ENCODE measurements at places on chromosomes 1 and 21. TPM values are rescaled to one million over a fixed set of nuclear protein-coding genes. Genes with fewer than 3 reads are reported as not detected.
A peak's percentile ranks its signal among the peaks of the same experiment; 100 is the strongest.

DNA sequence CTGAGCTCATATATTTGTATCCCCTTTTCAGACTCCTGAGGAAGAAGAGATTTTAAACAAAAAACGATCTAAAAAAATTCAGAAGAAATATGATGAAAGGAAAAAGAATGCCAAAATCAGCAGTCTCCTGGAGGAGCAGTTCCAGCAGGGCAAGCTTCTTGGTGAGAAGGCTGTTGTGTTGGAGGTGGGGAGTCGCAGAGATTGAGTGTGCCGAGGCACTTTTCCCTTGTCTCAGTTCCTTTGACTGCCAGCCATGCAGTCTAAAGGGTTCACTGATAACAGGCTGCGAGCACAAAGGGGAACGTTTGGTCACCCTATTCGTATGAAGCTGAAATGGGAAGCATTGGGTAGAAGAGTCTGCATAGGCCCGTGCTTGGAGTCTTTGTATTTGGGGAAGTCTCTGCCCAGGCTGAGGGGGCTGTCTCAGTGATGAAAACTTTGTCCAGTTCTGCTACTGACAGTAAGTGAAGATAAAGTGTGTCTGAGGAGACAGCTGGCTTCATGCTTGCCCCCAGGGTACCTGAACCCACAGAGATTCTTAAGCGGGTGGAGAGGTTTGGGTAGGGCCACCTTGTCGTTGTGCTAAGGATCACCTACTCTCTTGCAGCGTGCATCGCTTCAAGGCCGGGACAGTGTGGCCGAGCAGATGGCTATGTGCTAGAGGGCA is 2.8 kb downstream of the RPS8 start:
- no peak for DNase-seq

GRCh38 chr21:42164818-42165217 is 54.1 kb upstream of the ABCG1 start:
- DNase-seq, result no peak

- no peak for DNase-seq
These were observed 65.7 kb upstream of the CACHD1 start for GRCh38 chr1:64404202-64404601.

DNA sequence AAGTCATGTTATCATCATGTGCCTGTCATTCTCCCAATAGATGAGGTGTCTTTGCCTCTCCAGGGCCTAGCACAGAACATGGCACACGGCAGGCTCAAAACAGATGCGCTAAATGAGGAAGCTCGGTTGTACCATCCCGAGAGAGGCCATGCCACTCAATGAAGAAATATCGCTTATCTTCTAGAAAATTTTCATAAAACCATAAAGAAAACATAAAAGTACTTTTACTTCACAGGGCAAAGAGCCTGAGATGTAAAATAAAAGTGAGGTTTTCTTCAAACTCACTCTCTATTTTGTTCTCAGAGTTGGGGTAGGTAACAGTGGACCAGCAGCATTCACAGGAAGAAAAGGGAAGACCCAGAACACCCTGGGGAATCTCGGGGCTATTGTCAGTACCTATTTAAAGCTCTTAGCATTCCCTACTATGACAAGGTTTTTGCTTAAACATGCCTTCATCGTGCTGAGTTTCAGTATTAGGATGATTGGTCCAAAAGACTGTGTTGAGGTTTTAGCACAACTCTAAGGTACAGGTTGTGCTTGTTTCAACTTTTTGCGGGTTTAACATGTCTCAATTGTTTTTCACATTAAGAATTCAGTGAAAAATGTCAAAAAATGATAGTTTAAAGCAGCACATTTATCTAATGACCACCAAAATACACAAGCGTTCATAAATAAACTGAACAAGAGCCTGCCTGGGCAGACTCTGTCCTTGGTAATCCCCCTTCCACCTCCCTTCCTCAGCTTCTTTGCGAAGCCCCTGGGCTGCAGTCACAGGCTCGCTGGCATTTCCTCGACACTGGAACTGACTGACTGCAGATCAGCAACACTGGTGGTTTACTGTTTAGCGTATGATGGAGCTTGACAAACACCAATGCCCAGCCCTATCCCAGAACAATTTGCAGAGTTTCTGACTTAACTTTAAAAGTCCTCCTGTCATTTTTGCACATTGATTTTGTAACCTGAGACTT is 55.6 kb downstream of the COQ8A start:
- DNase-seq, result no peak

DNA sequence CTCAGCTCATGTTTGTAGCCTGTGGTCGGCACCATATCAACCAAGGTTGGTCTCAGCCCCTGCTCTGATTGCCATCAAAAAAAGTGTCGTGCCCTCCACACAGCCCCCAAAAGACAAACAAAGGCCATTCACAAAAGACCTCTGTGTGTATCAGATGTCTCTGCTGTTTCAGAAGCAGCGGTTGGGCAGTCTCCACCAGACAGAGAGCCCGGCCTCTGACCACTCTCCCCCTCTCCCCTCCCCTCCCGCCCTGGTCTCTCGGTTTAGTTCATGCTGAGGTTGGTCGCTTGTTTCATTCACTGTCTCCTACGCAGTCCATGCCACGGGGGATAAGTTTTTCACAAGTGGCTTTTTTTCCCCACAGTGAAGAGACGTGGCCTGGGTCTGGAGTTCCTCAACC is 27.1 kb downstream of the ACTA1 start:
- DNase-seq, result no peak

GRCh38 chr1:89719502-89720306 is 86.8 kb downstream of the LRRC8C start:
- peak; percentile 48 for DNase-seq

GRCh38 chr1:27527223-27527889 is 37.4 kb upstream of the WASF2 start:
- peak; percentile 85 for DNase-seq

- no peak for DNase-seq
These were observed 10.2 kb downstream of the TMEM81 start for GRCh38 chr1:205074084-205074483.

GRCh38 chr1:43269627-43270375 is at the start of gene TMEM125:
Gene TMEM125 (plus strand): TSS chr1:43269983. CDS start chr1:43272723, 2,740 bp downstream.
- no peak for DNase-seq

DNA sequence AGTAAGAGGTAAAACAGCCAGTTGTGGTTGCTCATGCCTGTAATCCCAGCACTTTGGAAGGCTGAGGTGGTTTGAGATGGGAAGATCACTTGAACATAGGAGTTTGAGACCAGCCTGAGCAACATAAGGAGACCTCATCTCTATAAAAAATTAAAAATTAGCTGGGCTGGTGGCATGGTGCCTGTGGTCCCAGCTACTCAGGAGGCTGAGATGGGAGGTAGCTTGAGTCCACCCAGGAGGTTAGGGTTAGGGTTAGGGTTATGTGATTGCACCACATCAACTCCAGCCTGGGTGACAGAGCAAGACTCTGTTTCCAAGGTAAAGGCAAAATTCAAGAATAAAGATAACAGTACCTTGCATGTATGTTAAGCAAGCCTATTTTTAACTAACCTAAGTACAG is 3.5 kb downstream of the SAMSN1 start:
- DNase-seq, result no peak

DNA sequence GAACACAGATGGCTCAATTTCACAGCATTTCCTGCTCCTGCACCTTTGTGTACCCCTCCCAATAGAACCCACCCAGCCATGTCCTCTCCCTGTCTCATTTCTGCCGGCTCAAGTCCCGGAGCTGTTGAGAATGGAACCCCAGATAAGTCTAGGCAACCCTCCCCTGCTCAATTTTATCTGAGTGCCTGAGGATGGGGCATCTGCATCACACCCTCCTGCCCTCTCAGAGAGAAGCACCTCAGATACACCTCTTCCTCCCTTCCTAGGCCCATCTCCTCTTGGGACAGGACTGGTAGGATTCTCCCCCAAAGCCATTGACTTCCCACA is 1.1 kb downstream of the KIF21B start:
- DNase-seq, result no peak

GRCh38 chr1:17185485-17185860 is 19.5 kb upstream of the PADI1 start:
- DNase-seq, result no peak

- no peak for DNase-seq
These were observed 7.1 kb downstream of the AMIGO1 start for GRCh38 chr1:109502364-109502851.

GRCh38 chr1:7363450-7363849 is 407.6 kb upstream of the VAMP3 start:
- no peak for DNase-seq

DNA sequence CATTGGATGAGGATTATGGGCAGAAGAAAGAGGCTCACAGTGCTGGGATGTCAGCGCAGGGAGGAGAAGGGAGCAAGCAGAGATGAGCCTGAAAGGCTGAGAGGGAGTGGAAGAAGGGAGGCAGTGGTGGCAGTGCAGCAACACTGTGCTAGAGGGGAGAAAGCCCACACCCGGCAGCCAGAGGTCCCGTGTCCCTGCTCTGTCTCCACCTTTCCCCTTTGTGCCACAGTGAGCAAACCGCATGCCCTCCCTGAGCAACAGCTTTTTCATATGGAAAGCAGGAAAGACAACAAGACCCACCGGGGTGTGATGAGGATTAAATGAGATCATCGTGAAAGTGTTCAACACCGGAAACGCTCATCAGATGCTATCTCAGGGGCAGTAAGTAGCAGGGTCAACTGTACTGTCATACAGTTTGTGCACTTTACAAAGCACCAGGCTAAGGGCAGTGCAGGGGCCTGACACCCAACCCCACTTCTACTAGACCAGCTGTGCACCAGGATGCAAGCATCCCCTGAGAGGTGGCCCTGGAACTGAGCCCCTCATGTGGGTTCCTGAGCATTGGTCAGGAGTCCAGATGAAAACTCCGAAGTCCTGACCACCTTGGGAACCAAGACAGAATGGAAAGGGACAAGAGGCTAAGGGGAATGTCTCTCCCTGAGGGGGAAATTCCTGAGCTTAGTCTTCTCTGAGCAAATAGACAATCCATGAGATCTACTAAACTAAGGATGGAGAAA is 9.1 kb downstream of the NHLH1 start:
- peak; percentile 47 for DNase-seq

DNA sequence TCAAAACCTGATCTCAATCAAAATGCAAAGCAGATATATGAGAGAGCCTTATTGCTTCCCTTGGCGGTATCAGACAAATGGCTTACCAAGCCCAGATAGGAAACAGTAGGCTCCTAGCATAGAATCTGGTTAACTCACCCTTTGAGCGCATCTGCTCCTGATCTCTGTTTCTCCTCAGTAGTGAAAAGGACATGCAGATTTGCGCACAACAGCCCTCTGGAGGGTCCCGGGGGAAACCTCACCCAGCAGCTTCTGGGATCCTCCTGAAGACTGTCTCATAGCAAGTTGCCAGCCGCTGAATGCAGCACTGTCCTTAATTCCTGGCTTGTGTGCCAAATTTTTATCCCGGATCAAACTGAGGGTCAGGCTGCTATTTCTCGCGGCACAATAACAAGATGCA is 192.2 kb downstream of the FASLG start:
- DNase-seq, result no peak

- no peak for DNase-seq
These were observed 13.1 kb downstream of the SDC3 start for GRCh38 chr1:30895382-30895943.

DNA sequence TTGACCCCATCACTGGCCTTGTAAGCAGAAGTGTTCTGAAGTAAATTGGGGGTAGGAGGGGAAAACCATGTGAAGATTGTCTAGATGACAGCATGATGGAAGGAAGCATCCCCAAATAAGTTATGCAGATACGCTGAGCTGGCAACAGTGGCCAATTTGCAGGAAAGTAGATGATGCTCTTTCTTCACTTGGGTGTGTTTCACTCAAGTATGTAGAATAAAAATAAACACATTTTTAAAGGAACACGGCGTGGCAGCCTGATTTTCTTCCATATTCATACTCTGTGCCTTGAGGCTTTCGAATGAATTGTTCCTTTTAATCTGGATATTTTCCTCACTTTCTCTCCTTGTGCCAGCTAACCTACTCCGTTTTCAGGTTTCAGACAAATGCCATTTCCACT is 295.5 kb upstream of the DPYD start:
- peak; percentile 37 for DNase-seq

- no peak for DNase-seq
These were observed 239.8 kb downstream of the TRABD2B start for GRCh38 chr1:47757226-47757975.

DNA sequence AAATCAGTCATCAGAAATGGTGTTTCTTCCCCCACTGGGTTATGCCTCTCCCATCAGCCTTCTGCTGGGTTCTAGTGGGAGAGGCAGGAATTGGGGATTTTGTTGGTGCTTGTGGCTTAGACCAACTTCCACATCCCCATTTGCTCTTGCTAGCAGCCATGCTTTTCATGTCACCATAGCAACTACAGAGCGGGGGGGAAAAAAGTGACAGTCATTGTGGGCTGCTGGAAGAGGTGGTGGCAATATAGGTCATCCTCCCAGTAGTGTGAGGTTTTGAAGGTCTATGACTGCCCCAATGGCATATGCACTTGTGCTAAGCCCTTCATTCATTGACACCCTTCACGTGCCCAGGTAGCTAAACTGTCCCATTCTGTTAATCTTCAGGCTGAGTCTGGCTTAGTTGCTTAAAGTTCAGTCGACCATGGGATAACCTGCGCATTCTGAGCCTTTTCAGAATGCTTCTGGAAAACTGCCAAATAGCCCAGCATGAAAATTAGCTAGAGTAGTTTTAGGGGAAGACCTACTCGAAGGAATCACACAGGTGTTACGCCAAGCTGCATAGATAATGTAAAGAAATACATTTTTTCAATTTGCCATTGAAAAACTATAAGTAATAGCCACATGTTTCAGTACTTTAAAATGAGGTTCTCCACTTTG is 53.7 kb upstream of the ZNF326 start:
- DNase-seq, result no peak

Gene GPR37L1
- total RNA-seq, result not detected

Gene IGFN1
- total RNA-seq, result 0.17 TPM

Gene SELL
- under 0.01 TPM for total RNA-seq

Gene S100A2
- 3.6 TPM for total RNA-seq

Gene PRDM16
- 1.8 TPM for total RNA-seq

Gene PI4KB
- 65.7 TPM for total RNA-seq

Gene AMY2A
- not detected for total RNA-seq

Gene ADGRL4
- total RNA-seq, result 5.0 TPM

Gene SUCO
- 22.6 TPM for total RNA-seq

Gene ELF3
- 0.17 TPM for total RNA-seq
